ENCODE measurements at places on chromosomes 13 and 19.

DNA sequence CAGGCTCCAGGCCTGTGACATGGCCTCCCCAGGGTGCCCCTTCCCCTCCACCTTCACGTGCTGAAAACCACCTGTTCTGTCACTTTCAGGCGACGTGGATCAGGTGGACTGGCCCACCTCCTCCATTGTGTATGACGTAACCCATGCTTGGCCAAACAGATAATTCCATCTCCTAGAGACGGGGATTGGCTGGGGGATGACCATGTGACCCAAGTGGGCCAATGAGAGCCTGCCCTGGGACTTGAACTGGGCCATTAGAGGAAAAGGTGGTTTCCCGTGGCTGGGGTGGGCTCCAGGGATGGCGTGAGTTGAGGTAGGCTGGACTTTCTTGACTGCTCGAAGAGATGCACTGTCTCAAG lies 3.6 kb upstream of the ADAMTSL5 start:
- no peak for DNase-seq

DNA sequence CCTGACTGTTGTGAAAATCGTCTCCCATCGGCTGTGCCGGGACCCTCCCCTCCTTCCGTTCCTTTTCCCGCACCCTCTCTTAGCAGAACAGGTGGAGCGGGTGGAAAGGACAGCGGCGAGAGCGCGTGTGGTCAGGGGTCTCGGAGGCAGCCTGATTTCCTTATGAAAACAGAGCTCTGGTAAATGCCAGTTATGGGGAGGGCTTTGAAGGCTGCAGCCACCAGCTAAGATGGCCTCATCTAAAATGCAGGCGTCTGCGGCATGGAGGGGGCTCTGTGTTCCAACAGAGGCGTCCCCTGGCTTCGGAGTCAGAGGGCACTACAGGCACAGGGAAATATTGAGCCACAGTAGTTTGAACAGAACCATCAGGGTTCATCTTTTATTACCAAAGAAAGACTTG lies 93.8 kb upstream of the SOX1 start:
- DNase-seq, result no peak

GRCh38 chr19:8457827-8458226 lies 13.1 kb downstream of the HNRNPM start:
- DNase-seq, result no peak

GRCh38 chr19:927351-927779 lies 1.5 kb downstream of the ARID3A start:
- DNase-seq, result no peak

DNA sequence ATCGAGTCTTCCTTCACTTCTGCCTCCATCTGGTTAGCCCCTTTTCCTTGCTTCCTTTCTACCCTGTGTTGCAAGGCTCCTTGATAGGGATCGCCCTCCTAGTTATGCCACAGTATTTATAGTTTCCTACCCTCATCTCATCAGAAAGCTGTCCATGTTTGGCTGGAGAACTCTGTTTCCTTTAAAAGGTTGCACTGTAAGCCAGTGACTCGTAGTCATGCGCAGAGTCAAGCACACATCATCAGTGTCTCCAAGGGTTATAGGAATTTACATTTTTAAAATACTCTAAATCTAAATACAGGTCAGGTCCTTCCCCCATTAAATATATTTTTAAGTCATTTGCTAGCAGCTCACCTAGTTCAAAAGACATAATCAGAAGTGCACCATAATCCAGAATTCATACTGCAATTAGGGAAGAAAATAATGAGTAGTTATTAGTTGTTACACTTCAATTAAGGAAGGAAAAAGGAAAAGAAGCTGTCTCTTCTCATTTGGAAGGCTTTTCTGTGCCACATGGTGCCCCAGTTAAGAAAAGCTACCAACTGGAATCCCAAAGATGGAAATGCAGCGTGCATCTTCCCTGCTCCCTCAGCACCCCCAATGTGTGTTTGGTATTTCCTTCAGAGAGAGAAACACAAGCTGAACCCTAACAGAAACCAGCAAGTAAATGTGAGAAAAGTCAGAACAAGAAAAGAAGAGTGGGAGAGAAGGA lies 81.0 kb downstream of the GPR12 start:
- DNase-seq, result no peak
